Stimulated activated CD8-positive, alpha-beta memory T cell treated with anti-CD3 and anti-CD28 coated beads, Interleukin-12 subunit alpha, Interleukin-12 subunit beta, amount 100 ng/mL, for 4 hours (primary cell): ENCODE measurements at places on chromosomes 4 and X.

DNA sequence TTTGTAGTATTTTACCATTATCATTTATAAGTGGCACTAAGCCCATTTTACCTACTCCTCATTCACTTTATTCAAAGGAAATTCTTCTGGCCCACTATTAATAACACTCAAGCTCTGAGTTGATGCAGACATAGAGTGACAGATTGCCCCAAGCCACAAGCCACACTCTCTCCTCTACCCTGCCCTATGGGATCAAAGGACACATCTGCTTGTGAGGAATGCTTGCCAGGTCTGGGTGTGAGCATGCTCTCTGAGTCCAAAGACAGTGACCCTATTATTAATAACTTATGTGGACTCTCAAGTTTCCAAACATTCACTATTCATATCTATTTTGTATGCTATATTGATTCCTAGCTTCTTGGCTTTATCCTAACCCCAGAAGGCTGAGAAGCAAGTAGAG lies 18.5 kb downstream of the ETNPPL start:
- DNase-seq: no peak

DNA sequence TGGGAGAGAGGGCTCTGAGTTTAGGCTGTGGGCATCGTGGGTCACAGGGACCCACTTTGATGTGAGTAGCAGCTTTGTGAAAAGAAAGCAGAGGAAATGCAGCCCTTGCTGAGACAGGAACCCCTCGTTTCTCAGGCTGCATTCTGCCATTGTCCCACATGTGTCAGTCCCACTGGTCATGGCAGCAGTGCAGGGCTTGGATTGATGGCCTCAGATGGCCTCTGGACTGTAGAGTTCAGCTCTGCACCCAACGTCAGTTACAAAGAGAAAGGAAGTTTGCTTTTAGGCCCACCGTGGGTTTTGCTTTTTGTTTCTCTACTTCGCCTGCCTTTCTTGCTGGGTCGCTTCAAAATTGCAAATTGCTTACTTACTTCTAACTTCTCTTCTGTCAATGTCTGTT lies 248.3 kb upstream of the KLF3 start:
- DNase-seq: no peak

DNA sequence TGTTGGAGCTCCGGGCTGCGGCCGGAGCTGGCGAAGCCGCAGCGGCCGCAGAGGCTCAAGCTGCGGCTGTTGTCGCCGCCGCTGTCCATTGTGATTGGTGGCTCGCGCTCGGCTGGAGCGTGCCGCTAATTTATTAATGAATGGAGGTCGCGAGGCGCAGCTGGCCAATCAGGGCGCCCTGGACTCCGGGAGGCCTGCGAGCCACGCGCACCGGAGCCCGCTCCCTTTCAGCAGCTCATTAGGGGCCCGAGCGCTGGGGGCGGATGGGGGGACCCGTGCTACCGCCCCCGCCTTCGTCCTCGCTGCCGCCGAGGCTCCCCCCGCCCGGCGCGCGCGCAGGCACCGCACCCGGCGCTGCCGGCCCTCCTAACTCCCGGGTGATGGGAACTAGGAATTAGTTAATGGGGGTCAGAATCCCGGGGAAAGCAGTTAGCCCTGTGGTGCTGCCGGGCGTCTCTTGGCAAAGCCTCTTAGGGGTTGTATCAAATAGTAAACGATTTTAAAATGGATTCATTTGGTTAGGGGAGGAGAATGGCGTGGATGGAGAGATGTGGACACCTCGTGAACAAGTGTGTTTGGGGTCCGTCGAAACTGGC lies 589 bp upstream of the NEUROG2 start:
- DNase-seq: no peak

- no peak for DNase-seq
Measured at GRCh38 chr4:168632301-168632725, 135.5 kb downstream of the PALLD start.

DNA sequence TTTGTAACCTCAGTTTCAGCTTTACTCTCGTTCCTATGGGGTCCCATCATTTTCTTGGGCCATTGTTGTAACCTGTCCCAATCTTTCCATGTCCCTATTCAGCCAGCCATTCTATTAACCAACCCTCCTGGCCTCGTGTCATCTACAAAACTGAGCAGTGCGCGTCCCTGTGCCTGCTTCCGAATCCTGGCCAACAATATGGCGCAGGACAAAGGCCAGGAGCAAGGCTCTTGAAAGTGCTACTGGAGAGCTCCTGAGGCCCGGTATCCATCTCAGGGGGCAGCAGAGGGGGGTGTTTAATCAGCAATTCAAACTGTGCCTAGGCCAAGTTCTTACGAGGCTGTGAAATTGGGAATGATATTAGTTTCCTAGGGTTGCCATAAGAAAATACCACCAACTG lies 41.2 kb upstream of the APLN start:
- no peak for DNase-seq

DNA sequence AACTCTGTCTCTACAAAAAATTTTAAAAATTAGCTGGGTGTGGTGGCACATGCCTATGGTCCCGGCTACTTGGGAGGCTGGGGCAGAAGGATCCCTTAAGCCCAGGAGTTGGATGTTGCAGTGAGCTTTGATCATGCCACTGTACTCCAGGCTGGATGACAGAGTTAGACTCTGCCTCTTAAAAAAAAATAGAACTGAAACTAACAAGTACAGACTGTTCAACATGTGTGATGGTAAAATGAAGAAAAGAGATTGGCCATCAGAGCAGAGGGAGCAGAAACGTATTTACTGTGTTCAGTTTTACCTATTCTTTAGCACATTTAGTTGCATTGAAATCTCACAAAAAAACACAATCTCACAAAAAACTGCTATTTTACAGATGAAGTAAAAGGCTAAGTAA lies 77.9 kb upstream of the NAP1L5 start:
- DNase-seq: no peak

GRCh38 chr4:138911909-138912703 lies 103.5 kb upstream of the NOCT start:
- no peak for DNase-seq

- no peak for DNase-seq
Measured at GRCh38 chr4:182400081-182400480, 156.9 kb downstream of the TENM3 start.

GRCh38 chr4:1576961-1577821 lies 106.9 kb downstream of the FAM53A start:
- DNase-seq: no peak

GRCh38 chr4:14167876-14168510 lies 540.5 kb upstream of the BOD1L1 start:
- DNase-seq: no peak

DNA sequence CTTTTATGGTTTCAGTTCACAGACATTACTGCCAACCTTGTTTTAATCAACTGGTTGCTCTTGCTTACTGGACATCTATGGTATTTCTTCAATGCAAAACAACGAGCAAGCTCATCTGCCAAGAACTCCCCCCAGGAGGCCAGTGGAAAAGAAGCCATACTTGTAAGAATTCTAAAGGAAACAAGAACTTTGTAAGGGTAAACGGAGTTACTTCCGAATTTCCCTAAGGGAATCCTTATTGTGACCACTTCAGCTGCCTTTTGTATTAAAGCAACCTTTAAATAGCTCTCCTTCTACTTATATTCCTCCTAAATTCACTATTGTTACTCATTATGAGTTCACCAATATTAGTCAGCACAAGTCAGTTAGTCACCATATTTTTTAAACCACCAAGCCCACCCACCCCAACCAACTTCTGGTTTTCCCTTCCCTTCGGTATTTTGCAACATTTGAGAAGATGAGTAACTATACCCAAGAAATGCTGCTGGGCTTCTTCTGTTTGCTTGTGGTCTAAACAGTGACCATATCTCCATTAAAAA lies 602.8 kb upstream of the DIPK2B start:
- no peak for DNase-seq

DNA sequence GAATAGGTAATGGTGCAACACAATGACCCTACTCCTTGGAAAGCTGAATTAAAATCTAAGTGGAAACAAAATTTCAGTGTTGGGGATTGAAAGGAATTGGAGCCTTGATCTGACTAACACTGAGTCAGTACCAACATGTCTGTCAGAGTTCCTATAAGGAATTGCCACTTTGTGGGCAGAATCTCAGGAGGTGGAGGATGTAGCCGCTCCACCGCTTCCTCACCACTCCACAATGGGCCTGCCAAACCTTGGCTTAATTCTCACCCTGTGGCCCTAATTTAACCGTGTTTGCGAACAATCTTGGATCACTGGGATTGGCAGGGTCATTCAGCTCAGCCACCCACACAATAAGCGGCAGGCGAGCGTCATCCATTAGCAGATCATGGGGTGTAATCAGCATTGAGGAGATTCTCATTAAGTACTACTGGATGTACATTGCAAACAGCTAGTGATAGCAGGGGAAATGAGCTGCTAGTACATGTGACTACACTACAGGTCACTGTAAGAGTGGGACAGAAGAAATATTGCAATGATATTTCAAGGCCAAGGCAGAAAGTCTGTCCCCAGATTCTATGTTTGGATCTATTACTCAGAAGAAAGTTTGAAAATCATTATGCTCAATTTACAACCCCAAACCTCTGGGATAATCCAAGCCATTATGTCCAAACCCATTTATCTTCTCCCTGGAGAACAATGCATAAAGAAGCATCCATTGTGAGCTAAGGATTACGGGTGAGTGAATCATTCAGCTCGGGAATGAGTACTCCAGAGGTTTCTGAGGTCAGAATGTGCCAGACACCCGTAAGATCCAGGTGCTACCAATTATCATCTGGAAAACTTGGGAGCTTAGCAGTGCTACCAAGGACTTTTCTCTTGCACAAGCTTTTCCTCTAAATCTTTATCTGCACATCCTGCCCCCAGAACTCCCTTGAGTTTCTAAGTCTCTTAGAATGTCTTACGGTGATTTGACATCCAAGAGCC lies 5.8 kb downstream of the SRPX start:
- no peak for DNase-seq

DNA sequence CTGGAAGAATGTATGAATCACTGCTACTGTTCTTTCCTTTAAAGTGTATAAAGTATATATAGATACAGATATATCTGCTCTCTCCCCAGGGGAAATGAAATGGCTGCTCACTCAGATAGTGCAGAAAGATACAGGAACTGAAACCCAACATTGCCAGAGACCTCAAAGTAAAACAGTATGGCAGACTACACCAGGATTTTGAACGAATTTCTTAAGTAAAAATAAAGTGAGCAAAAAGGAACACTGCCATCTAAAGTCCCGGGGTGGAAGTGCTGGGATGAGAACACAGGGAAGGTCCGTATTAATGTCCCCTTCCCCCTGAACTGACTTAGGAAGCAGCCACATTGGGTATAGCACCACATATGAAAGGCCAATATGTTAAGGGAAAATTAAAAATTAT lies 93.4 kb downstream of the TMA16 start:
- no peak for DNase-seq

GRCh38 chr4:37812713-37813112 lies 13.8 kb upstream of the PGM2 start:
- no peak for DNase-seq

GRCh38 chr4:102541697-102542096 lies 40.5 kb downstream of the NFKB1 start:
- DNase-seq: no peak

DNA sequence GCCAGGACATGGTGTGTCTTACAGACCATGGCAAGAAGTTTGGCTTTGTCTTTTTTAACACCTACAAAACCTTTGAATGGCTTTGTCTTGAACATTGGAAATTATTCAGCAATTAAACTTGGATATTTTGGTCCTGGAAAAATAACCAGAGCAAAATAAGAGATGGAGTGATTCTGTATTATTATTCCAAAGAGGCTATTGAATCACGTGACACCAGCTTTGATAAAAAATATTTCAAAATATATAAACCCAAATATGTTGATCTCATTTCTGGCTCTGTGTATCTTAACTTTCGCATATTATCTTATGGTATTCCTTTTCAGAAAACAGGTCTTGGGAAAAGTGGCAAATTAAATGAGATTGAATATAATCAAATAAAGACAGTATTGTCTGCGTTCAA lies 32.6 kb upstream of the GIMD1 start:
- DNase-seq: no peak

DNA sequence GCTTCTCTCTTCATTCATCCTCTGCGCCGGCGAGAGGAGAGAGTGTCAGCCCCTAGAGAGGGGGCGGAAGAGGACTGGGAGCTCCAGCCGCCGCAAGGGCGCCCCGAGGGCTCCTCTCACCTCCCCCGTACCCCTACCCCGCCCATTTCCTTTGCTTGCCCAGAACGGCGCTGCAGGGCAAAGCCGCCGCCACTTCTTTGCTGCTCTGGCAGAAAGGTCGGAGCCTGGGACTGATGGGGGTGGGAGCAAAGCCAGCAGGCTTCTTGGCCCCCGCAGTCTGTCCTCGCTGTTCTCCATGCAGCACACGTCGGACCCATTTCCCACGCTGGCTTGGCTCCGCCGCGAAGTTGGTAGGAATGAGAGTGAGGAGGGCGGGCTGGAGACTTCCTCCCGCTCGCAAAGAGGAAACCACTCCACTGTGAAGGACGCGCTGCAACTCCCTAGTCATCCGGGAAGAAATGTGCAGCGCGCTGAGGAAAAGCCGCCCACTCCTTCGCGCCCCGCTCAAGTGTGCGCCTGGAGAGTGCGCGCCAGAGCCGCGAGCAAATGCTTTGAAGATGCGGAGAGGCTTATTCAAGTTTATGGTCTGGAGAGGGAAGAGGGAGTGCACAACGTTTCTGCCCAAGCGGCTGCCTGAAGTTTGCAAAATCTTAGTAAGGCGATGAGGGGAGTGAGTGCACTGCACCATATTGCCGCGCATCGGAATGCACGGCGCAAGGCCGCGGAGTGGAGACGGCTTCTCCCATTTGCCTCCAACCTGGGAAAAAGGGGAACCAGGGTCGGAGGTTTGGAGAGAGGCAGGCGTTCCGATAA lies 2.8 kb upstream of the PCDH7 start:
- DNase-seq: no peak

DNA sequence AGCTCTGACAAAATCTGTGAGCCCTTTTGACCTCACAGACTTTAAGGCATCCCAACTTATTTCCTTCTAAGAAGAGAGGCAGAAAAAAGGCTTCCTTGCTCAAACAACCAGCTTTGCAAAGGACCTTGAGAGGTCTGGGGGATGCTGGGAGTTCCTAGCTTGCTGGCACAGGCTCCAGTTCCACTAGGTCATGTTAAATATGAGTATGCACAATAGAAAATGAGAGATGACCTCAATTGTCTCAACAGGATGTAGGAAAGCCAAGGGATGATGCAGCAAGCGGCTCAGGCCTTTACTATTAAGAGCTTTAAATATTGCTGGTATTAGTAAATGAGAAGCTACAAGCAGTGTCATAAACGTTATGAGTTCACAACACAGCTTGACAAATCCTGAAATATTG lies 13.3 kb upstream of the ZNF827 start:
- DNase-seq: no peak

- no peak for DNase-seq
Measured at GRCh38 chr4:65023883-65024670, 614.8 kb upstream of the TECRL start.

DNA sequence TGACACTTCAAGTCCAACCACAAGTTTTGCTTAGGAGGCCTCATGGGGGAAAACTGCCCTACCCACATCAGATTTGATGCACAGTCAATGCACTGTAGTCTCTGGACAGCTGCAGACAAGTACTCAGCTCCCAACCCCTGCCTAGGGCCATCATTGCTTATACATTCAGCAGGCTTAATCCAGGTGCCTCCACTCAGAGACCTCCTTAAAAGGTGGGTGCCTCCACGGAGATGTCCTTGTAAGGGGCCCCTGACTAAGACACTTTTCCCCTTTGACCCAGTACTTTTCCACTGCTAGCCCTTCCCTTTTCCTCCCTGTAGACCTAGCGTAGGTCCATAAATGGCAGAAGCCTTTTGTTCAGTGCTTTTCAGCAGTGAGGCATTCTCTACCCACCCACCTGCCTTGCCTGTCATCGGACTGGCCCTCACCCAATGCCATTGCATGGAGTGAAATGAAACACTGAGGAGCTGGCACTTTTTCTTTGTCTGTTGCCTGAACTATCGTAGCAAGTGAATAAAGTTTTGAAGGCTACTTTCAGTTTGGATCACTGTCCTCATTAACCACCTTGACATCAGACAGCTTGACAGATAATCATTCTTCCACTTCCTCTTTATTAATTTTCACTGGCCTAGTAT lies 23.8 kb upstream of the PLK4 start:
- DNase-seq: no peak
